Stimulated activated CD4-positive, alpha-beta T cell treated with anti-CD3 and anti-CD28 coated beads, Interleukin-1b, Interleukin-23, amount 100 ng/mL, for 24 hours (primary cell): ENCODE measurements at places on chromosomes 6 and 20.

- no peak for DNase-seq
These were observed 158.4 kb downstream of the LY86 start for GRCh38 chr6:6746970-6747338.

DNA sequence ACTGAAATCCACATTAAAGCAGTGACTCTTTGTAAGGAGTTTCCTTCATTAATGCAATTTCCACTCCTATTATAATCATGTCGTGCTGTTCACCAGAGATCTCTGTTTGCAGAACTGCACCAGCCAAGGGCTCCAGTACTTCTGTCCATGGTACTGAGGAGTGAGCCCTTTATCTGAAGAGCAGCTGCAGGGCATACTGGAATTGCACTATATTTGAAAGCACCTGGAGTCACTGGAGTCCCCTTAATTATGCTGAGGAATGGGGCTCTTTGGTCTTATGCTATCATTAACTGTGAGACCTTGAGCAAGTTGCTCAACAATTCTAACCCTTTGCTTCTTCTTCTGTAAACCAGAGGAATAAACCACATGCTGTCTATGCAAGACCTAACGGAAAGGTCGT is 61.7 kb upstream of the NUP153 start:
- no peak for DNase-seq

- DNase-seq = no peak
These were observed 54.2 kb downstream of the TFAP2C start for GRCh38 chr20:56683077-56683865.

DNA sequence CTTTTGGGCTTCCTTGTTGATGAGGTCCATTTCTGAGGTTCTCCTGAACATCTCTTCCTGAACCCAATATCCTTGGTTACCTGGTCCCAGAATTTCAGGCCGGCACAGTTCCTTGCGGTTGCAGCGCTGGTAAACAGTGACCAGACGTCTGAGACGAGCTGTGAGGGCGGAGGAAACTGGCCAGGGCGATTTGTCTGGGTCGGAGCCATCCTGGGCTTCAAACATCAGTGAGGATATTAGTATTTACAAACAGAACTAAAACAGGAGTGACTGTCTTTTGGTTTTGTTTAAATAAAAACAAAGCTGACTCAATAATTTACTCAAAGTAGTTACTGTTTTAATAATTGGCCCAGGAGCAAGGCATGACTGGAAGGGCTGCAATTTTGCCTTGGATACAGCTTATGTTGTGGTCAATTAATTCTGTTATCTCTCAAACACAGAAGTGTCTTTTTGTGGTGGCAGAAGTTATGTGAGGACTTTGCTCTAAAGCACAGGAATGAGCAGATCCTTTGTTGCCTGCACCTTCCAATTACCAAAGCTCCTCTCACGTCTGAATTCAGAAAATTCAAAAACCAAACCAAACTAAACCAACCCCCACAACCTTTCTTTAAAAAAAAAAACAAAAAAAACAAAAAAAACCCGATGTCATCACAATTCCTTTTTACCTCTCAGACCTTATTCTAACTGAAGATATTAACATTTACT is 58.7 kb upstream of the EMILIN3 start:
- DNase-seq = no peak

GRCh38 chr6:4588581-4588980 is 187.6 kb upstream of the CDYL start:
- DNase-seq = no peak

DNA sequence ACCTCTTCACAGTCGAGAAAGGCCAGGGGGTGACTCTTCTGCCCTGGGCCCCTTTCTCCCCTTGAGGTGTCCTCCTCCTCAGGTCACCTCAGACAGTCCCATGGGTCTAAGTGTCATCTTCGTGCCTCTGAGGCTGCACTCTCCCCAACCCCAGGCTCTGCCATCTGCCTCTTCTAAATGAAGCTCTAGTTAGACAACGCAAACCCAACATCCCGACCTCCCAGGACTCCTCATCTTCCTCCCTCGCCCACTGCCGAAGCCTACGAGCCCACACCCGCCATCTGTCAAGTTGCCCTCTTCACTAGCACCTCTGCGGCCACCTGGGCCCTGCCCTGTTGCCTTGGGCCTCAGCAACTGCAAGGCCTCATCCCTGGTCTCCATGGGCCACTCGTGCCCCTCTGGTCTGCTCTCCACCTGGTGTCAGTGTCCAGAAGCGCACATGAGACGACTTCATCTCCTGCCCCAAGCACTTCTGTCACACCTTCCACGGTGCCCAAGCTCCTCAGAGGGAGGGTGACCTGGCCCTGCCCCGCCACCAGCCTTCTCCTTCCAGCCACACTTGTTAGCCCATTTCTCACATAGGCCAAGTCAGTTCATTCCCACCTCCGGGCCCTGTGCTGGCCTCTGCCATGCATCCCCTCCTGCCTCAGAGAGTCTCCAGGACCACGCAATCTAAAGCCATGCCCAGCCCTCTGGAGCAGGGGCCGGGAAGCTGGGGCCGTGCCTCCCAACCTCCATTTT is 53.8 kb downstream of the RRBP1 start:
- DNase-seq = no peak

DNA sequence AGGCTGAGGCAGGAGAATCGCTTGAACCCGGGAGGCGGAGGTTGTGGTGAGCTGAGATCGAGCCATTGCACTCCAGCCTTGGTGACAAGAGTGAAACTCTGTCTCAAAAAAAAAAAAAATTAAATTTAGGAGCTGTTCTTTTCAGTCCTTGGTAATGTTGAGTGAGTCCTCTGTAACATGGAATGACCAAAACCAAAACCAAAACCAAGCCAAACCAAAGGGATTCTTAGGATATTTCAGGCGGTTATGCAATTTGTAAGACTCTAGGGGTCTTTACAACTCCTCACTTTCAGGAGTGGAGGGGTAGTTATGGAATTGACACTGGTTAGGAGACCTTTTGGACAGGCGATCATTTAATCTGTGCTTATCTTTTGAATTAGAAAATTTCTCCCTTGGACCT is 15.8 kb downstream of the TIAM2 start:
- no peak for DNase-seq

- no peak for DNase-seq
These were observed 16.9 kb upstream of the ZSCAN9 start for GRCh38 chr6:28208111-28208659.

- no peak for DNase-seq
These were observed 189.0 kb downstream of the UST start for GRCh38 chr6:148935705-148936435.

DNA sequence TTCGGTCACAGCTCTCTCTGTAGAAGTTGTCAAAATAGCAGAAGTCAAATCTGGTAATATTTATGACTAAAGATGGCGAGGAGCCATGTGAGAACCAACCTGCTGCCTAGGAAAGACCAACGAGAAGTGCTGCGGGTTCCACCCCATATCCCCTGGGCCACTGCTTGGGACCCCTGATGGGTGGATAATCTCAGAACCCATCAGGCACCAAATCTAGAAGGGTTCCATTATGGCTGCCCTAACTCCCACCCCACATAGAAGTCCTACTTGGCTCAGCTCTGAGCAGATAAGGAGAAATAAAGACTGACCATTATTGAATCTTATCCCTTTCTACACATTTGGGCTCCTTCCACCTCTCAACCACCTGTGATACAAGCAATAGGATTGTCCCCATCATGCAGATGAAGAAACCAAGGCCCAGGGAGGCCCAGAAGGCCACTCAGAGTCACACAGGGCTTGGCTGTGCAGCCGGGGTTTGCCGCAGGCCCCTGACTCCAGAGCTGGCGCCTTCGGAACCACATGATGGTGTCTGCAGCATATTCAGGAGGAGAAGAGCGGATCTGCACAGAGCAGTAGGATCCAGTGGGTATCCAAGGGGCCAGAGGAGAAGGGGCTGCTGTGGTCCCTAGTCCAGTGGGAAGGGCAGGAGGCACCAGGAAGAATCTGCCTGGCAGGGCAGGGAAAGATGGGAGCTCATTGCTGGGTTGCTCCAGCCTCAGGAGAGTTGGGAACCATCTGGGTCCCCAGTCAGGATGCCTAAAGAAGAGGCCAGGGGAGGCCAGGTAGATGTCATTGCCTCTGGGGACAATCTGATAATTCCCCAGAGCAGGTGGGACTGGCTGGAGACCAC is 9.6 kb upstream of the PCMTD2 start:
- no peak for DNase-seq

- DNase-seq = no peak
These were observed 507 bp upstream of the VGLL2 start for GRCh38 chr6:117264692-117265409.

GRCh38 chr6:170523256-170524171 is 29.6 kb downstream of the PSMB1 start:
- no peak for DNase-seq

DNA sequence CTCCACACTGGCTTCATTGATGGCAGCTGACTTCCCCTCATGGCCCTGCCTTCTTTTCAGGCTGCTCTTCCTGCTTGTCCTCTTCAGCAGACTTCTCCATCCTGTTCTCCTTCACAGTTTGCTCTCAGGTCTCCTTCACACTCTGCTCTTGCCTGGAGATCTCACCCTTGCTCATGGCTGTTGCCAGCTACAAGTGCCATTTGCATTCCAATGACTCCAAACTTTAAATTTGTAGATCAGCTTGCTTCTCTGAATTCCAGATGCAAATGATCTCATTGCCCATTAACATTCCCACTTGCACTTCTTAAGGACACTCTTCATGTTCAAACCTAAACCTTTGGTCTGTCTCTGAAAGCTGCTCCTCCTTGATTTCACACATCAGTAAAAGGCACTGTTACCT is 343.0 kb downstream of the QKI start:
- DNase-seq = no peak

- DNase-seq = no peak
These were observed 7.0 kb downstream of the HIVEP2 start for GRCh38 chr6:142937986-142938385.
